ENCODE measurements at places on chromosomes 7 and 10.

DNA sequence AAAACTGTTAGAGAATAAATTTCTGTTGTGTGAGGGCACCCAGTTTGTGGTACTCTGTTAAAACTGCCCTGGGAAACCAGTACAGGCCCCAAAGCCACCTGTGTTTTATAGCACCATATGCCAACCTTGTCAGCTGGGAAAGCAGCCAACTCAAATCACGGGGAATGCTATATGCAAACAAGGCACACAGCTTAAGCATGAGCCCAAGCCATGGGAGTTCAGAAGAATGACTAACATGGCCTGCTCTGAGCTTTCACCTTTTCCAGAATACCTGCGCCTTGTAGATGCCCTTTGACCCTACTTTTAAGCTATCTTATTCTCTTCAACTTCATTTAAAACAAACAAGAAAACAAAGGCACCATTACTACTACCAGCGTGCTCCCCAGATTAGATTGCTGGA is 5.5 kb upstream of the SLC25A13 start:
- no peak for DNase-seq

DNA sequence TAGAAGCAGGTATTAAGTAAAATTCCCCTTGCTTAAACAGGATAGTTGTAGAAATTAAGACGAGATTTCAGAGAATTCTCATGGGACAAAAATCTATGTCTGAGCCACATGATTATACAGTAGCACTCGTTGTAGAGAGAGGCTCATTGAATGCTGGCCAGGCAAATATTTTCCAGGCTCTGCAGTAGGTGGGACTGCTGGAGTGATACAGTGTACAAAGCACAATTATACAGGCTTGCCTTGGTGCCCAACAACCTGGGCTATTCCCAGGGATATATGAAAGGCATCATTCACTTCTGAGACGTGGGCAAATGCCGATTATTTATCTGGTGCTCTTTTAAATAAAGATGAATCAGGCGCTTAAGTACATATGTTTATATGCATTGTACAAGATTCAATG is 380.6 kb downstream of the PHTF2 start:
- no peak for DNase-seq

DNA sequence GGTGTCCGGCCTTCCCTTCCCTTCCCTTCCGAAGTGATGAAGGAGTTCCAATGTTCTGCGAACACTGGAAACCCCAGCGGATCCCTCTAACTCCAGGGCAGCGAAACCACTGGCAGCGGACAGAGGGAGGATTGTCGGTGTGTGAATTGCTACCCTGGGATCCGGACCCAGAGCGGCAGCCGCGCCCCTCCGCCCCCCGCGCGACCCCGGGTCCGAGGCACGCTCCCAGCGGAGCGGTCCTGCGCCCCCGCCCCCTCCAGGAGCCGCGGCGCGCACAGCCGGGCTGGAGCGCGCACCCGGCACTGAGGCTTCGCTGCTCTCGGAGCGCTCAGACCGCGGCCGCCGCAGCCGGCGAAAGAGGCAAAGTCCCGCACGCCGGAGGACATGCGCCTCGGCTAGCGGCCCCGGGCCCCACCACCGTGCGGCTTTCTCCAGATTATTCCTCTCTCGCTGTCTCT is at the start of gene PTPRZ1:
Gene PTPRZ1 (plus strand): TSS at position 331 of the 458 bp plus-strand sequence. CDS start 339 bp downstream, outside the sequence.
- peak; percentile 49 for DNase-seq

DNA sequence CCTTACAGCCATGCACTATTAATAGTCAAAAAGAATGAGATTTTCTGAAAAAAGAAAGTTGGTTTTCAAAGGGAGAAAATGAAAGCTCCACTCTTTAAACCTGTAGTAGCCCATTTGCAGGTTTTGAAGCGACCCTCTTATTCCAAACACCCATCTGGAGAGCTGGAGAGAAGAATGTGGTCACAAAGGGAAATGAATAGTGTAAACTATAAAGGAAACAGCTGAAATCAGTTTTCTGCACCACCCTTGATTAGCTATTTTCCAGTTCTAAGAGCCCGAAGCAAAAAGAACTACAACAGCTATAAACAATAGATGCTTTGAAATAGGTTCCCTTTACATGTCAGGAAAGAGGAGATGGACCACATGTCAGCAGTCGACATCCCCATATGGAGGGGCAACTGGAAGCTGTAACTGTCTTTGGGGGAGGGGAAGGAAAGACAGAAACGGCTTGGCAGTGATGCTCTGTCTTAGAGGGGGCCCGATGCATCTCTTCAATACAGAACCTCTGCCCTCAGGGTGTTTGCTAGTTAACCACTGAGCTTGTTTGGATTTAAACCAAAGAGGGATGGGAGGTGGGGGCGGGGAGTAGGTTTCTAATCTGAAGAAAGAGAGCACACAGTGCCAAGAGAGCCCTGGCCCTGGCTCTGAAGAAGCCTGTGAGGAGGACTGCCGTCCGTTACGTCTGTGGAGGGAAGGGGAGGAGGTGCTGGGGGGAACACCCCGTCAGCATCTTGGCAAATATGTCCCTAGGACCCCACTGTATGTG is 55.3 kb downstream of the CPVL start:
- peak; percentile 9 for DNase-seq

DNA sequence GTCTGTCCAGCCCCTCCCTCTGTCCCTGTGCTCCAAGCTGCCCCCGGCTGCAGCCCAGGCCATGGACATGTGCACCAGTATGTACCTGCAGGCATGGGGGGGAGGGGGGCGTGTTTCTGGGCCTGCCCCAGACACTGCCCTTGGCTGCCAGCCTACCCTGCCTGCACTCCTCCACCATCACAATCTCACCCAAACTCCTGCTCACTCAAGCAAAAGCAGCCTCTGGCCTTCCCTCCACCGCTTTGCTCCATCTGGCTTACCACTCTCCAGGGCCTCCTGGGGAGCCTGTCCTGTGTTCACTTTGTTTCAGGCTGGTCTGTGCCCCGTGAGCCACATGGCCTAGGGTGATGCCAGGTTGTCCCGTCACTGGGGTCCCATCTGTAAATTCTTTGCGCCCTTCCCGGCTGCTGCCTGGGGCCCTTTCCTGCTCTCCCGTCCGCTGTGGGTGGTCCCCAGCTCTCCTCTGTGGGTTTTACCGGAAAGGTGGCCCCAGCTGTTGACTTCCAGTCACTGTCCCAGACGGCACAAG is 33.3 kb upstream of the PPIF start:
- DNase-seq = no peak

DNA sequence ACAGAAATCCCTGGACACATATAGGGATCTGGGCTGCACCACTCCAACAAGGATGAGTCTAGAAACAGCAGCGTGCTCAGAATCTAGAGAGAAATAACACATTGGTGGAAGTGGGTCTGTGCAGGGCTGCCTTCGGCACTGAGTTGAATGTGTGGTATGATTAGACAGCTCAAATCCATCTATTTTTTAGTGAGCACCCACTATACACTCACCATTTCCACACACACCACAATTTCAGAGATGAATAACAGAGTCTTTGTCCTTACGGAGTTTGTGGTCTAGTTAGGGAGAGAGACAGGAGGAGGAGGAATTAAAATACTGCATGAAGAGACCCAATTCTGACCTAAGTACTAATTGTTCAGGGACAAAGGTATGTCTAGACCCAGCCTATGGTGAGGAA is 44.2 kb downstream of the JAZF1 start:
- DNase-seq = no peak

GRCh38 chr10:32005050-32005449 is 51.2 kb downstream of the KIF5B start:
- peak; percentile 71 for DNase-seq

All from ELR (cell line).